ENCODE measurements at places on chromosomes 16 and 17.

DNA sequence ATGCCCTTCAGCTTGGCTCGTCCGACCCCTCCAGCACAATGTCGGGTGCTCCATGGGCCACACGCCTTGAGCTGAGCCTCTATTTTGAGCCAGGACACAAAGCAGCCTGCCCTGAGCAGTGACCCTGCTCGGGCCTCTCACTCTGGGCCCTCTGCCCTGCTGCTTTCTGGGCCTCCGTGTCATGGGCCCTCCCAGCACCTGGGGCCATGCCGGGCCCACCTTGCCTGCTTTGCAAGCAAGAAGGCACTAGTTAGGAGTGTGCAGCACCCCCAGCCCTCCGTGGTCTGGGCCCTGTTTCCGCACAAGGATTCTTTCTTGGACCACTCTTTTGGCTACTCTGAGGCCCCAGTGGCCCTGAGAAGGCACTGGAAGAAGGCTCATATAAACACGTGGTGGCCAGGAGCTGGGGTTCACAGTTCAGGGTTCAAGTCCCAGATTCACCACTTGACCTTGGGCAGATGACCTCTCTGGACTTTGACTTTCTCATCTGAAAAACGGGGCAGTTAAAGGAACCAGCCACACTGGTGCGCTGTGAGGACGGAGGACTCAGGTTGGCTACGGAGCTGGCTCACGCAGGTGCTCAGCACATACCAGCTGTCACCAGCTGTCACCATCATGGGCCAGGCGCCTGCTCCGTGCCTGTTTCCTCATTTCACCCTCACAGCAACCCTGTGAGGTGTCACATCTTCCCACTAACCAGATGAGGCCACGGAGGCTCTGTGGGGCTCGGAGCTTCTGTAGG, 166.0 kb upstream of the GSE1 start:
- no peak for DNase-seq

GRCh38 chr16:51228097-51228659, 77.1 kb upstream of the SALL1 start:
- no peak for DNase-seq

GRCh38 chr16:72947379-72948237, 100.3 kb downstream of the ZFHX3 start:
- no peak for DNase-seq

- DNase-seq = no peak
Observed at GRCh38 chr17:79948406-79948944, 87.2 kb downstream of the TBC1D16 start.
